Naive thymus-derived CD8-positive, alpha-beta T cell (primary cell): ENCODE measurements at places on chromosomes 1 and 21. TPM values are rescaled to one million over a fixed set of nuclear protein-coding genes. Genes with fewer than 3 reads are reported as not detected.

- DNase-seq, result no peak
Measured at GRCh38 chr1:191558379-191558778, 599.9 kb upstream of the RGS18 start.

- DNase-seq, result no peak
Measured at GRCh38 chr21:36656138-36656537, 42.8 kb upstream of the SIM2 start.

KRTAP13-2 gene
- total RNA-seq, result not detected

DCDC2B gene
- 0.22 TPM for total RNA-seq
